ENCODE measurements at places on chromosomes 3 and 15. TPM values are rescaled to one million over a fixed set of nuclear protein-coding genes. Genes with fewer than 3 reads are reported as not detected.

DNA sequence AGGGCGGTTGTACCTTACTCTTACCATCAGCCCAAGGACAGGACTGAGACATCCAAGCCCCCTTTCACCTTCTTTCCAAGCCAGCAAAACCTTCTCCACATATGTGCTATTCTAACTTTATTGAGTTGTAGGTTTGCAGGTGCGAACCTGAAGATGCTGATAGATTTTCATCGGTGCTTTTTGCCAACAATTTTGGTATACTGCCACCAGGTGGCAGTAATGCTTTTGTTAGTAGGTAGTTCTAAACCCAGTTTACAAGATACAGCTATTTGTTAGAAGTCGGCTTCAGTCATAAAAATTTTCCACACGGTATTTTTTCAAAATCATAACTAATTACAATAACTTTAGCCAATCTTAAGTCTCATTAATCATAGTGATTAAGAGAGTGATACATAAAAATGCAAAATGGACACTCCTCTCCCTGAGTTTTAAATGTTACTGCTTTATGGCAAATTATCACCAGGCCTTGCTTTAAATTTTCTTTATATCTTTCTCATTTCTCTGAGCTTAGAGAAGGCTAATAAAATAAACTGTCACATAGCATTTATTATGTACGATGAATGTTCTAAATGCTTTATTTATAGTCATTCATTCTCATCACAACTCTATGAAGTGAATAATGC is 636 bp downstream of the TBC1D21 start:
- peak; percentile 21 for DNase-seq

DNA sequence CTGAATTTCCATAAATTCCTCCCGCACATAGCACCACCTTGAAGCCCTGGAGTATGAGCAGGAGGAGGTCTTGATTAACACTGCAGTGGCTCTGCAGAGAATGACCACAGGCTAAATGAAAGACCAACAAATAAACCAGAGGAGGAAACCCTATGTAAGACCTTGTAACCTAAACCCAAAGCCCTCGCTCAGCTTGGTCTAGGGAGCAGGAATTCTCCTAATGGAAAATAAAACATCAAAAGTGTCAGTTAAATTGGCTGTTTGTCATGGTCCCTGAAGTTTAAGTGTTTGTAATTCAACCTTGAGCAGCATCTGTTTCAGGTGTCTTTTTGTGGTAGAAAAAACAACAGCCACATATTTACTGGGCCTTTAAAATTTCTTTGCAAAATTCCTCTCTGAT is 9.2 kb upstream of the UBE2Q2 start:
- DNase-seq, result no peak

The SEMA3B gene
- 31.5 TPM for polyA plus RNA-seq

DNA sequence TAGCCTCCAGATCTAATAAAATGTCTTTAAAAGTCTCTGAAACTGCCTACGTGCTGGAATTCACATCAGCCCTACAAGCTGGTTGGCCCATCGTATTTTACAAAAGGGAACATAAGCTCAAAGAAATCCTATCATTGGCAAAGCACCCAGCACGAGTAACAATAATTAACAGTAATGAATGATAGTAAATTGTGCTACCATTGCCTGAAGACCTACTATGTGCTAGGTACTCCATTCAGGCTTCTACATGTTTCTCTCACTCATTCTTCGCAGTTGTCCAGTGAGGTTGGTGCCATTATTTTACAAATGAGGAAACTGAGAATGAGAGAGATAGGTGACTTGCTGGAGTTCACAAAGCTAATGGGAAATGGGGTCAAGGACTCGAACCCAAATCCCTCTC is 7.1 kb upstream of the EPHB3 start:
- no peak for DNase-seq

- DNase-seq, result no peak
Measured at GRCh38 chr3:112761062-112761638, 85.5 kb downstream of the CD200R1L start.

DNA sequence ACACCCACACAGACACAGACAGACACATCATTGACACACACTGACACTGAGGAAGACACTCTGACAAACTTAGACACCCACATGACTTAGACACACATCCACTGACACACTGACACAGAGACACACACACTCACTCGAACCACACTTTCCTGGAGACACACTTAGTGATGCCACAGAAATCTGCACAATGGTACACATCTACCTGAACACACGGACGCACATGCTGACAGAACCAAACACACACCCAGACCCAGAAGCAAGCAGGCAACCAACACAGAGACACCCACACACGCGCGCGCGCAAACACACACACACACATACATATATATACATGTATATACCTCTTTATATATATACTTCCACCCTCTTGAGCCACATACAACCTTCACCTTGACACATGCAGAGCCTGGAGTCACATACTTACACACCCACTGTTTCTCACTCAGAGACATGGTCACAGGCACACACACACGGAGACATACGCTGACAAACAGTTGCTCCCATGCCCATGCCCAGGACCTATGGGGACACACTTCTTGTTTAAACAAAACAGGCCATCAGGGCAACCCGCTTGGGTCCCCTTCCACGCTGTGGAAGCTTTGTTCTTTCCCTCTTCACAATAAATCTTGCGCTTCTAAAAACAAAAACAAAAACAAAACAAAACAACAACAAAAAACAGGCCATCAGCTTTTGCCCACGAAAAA is 913 bp upstream of the SCN5A start:
- DNase-seq, result no peak

The EHHADH gene
- 12.6 TPM for polyA plus RNA-seq

- no peak for DNase-seq
Measured at GRCh38 chr3:72165317-72165716, 380.4 kb upstream of the PROK2 start.

- DNase-seq, result no peak
Measured at GRCh38 chr3:38163117-38163840, 2.1 kb upstream of the OXSR1 start.

The DNAJC19 gene
- 64.3 TPM for polyA plus RNA-seq

- no peak for DNase-seq
Measured at GRCh38 chr3:147431751-147432150, 22.6 kb downstream of the ZIC1 start.

DNA sequence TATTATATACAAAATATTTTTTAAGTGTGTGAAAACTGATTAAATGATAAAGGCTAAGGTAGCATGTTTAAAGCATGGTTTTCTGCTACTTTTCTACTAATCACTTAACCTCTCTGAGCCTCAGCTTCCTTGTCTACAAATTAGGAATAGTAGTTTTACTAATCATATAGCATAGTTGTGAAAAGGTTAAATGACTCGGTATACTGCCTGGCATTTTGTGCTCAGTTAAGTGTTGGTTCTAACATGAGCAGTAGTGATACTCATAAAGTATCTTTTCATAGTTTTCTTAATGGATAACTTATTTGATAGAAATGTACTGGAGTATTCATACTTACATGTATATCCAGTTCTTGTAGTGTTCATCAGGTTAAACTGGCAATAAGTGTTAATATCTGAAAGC is 13.6 kb downstream of the RASA2 start:
- DNase-seq, result no peak

- no peak for DNase-seq
Measured at GRCh38 chr3:179837374-179837773, 184.5 kb downstream of the USP13 start.

DNA sequence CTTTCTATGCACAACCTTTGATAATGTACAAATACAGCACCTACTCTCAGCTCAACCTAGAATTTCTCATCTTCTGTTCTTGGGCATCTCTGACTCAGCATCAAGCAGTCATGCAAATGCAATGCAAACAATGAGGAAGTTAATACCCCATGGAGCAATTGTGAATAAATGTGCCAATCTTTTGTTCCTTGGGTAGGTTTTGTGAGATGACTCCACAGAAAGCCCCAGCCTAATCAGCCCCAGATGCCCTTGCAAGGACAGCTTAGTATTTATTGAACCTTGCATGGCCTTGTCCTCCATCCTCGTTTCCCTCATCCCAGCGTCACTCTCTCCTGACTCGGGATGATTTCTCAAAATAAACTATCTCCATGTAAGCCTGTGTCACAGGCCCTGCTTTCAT is 494.7 kb upstream of the NECTIN3 start:
- DNase-seq, result no peak

The MYO5C gene
- polyA plus RNA-seq, result 21.2 TPM

GRCh38 chr3:177294221-177294620 is 96.9 kb upstream of the TBL1XR1 start:
- no peak for DNase-seq

DNA sequence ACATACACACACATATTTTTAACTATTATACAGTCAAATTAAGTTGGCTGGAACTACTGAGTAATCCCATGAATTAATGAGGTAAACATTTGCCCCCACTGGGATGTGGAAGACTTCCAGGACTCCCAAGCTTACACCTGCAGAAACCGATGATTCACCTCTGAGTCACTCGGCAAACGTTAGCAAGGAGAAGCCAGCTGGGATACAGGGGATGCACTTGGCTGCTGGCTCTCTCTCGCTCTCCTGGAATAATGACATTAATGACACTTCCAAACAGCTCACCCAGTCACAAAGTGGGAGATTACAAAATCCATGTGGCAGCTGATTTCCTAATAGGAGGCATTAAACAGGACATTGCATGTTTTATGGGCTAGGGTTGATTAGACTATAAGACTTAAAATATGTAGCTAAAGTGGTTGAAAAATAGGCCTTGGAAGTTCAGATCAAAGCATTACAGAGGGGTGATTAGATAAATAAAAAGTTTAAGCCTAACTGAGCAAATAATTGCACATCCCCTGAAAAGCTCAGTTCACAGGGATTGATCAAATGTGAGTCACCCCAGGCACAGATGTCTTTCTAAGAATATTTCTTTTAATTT is 500.9 kb downstream of the SOX2 start:
- DNase-seq, result peak; percentile 25

The SCN11A gene
- polyA plus RNA-seq, result 0.67 TPM

- DNase-seq, result no peak
Measured at GRCh38 chr3:77348244-77348855, 308.5 kb downstream of the ROBO2 start.

DNA sequence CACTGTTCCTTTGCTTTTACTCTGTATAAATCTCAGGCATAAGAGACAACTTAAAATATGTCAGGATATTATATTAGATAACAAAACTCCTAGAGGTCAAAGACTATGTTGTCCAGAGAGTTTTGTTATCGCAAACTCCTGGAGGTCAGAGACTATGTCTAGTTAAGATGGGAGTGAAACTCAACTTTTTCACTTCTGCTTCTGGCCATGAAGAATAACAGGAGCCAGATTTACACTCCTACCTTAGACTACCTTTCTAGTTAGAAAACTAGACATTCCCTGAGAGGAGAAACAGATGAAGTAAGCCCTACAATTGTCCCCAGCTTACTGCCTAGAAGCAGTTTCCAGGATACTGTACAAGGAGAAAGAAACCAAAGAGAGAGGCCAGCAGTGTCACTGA is 255.4 kb upstream of the UBE2E1 start:
- no peak for DNase-seq

GRCh38 chr15:91278951-91279350 is 178.9 kb downstream of the SV2B start:
- DNase-seq, result no peak

DNA sequence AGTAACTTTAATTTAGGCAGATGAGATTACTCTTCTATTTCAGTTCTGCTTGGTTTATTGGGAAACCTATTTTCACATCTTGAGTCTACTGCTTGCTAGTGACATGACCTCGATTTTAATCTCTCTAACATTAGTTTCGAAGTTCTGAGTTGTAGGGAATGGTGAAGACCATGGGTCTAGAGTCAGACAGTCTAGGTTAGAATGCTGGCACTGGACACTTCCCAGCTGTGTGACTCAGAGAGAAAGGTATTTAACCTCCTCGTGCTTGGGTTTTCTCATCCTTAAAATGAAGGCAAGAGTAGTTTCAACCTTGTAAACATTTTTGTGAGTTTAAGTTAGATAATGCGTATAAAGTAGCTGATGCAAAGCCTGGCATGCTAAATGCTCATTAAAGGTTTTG is 422.1 kb downstream of the GRM7 start:
- no peak for DNase-seq

The PLSCR5 gene
- not detected for polyA plus RNA-seq

GRCh38 chr3:72791161-72791560 is 57.1 kb downstream of the SHQ1 start:
- peak; percentile 55 for DNase-seq

The DPPA2 gene
- polyA plus RNA-seq, result not detected

DNA sequence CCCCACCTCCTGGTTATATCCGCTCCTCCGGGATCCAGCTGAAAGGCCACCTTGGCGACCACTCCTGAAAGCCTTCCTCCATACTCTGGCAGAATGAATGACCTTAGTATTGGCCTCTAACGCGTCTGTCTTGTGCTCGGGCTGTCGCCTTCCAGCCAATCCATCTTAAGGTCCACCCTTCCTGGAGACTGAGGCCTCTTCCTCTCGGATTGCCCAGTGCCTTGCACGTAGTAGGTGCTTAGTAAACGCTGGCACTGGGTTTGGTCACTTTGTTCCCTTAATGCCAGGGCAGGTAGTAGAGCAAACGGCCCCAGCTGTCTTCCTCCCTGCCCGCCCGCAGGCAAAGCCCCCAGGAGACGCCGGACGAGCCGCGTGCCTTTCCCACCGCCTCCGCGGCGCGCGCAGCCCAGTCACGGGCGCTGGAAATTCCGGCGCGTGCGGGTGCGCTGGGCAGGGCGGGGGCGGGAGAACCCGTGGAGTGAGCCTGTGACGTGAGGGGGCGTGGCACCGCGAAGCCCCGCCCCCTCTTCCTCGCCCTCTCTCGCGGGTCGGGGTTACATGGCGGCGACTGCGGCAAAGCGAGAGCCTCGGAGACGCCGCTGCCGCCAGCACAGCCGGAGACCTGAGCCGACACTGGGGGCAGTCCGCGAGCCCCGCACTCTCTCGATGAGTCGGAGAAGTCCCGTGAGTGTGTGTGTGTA is at the start of gene MAPK6:
MAPK6 (plus strand) TSS at position 527 of the 701 bp plus-strand sequence. CDS start 27,242 bp downstream, outside the sequence.
- DNase-seq, result peak; percentile 96

DNA sequence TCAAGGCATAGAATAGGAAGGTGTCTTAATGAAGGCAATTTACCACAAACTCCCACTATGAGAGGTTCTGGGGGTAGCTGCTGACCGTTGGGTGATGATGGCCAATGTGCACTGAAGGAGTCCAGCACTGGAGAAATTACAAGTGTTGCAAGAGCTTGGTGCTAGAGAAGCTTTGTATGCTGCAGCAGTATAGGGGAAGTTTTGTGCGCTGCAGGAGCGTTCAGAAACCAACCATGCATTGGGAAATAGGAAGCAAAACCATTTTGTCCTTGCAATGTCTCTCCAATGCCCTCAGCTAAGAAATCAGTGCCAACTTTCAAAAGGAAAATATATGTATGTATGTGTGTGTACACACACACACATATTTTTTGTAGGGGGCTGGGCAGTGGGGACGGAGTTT is 441.6 kb upstream of the NAALADL2 start:
- DNase-seq, result no peak

DNA sequence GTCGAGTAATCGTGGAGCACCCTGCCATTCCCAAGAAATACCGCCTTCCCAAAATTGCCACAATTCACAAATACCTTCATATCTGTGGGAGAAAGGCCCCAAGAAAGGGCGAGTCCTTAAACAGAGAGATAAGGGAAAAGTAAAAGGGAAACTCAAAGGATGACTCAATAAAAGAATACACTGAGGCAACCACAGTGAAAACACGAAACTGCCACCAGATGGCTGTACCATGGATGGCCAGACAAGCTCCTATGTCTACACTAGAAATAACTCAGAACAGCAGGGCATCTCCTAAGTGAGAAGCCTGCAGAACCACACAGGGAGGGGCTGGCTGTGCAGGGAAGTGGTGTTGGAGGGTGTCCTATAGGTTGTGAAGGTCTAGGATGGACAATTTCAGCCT is 25.0 kb downstream of the SRGAP3 start:
- DNase-seq, result no peak

GRCh38 chr3:42403737-42404136 is 6.7 kb downstream of the LYZL4 start:
- no peak for DNase-seq

Data from right lung (tissue), 10 donors.